ENCODE measurements at places on chromosomes 6 and 20.

- no peak within 1 kb of the TSS for H3K4me3 ChIP-seq
- DNase-seq = no peak
- H3K4me1 ChIP-seq = peaks cover 14% of the 10 kb centered on the region
- no peaks in the 10 kb centered on the region for H3K27me3 ChIP-seq
- no peaks in the 10 kb centered on the region for H3K36me3 ChIP-seq
These were observed at the start of gene OCSTAMP for GRCh38 chr20:46550461-46550860. OCSTAMP (minus strand) TSS chr20:46550654; CDS start chr20:46550560, 94 bp downstream.

DNA sequence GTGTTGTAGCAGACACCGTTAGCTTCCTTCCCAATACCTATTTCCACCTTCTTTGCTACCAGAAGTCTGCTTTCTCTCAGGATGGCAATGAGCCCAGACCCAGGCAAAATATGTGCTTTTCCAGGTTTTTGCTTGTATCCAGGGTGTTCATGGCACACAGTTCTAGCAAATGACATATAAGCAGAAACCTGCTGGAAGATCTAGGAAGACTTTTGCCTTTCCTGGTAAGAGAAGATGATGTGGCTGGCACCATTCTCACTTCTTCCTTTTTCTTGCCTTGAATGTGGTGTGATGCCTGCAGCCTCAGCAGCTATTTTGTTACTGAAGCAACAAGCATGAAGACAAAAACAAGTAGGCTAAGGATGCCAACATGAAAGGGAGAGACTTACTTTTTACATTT, 19.2 kb upstream of the TBC1D22B start:
- no peaks in the 10 kb centered on the region for H3K36me3 ChIP-seq
- H3K4me3 ChIP-seq = no peak overlapping the region
- H3K27me3 ChIP-seq = no peaks in the 10 kb centered on the region
- peaks cover 11% of the 10 kb centered on the region for H3K4me1 ChIP-seq
- no peak for DNase-seq
- no peak overlapping the region for H3K27ac ChIP-seq

DNA sequence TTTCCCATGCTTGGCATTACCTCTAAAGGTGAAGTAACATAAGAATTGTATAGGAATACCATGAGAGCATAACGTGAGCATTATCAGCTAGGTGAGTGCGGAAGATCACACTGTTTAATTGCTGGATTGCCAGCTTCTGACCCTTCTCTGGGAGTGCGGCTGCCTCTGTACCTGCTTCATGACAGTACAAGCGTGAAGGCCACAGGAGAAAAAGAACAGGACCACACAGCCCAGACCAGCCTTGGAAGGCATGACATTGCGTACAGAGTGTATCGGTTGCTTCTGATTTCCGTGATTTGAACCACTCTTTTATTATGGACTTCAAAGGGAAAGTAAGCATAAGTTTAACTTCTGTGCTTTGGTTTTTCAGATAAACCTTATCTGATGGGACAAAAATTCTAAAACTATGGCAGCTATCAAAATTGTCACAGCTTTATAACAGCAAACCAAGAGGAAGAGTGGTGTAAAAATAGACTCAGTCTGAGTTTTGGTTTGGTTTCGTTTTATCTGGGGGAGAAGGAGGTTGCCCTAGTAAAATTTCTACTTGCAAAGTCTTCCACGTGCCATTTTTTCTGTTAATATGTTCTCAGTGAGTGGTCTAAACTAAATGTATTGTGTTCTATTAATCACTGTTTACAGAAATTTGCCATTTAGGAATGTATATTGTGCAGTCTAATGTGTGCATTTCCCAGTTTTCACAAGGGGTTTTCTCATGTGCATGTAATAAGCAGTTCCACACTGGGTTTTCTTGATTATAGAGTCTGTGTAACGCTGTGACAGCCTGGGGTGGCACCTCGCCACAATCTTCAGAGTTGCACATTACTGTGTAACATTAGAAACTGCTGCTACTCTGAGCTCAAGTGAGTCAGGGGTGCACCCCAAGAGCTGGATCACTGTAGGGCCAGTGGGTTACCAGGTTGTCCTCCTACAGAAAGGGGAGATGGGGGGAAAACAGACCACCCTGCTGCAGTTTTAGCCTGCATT, 97.3 kb downstream of the RPP40 start:
- H3K27ac ChIP-seq = no peak overlapping the region
- peaks cover 20% of the 10 kb centered on the region for H3K4me1 ChIP-seq
- H3K36me3 ChIP-seq = peaks cover 1% of the 10 kb centered on the region
- peak overlapping the region; percentile 9 for H3K4me3 ChIP-seq

- H3K4me3 ChIP-seq = no peak overlapping the region
- no peaks in the 10 kb centered on the region for H3K27me3 ChIP-seq
- peaks cover 40% of the 10 kb centered on the region for H3K4me1 ChIP-seq
- no peaks in the 10 kb centered on the region for H3K36me3 ChIP-seq
These were observed 2.0 kb downstream of the AIF1 start for GRCh38 chr6:31617010-31617409.

GRCh38 chr6:83514466-83514865, 2.1 kb downstream of the PRSS35 start:
- no peak overlapping the region for H3K4me3 ChIP-seq
- no peak for DNase-seq
- H3K27ac ChIP-seq = no peak overlapping the region
- no peaks in the 10 kb centered on the region for H3K4me1 ChIP-seq
- no peaks in the 10 kb centered on the region for H3K36me3 ChIP-seq
- H3K27me3 ChIP-seq = no peaks in the 10 kb centered on the region

DNA sequence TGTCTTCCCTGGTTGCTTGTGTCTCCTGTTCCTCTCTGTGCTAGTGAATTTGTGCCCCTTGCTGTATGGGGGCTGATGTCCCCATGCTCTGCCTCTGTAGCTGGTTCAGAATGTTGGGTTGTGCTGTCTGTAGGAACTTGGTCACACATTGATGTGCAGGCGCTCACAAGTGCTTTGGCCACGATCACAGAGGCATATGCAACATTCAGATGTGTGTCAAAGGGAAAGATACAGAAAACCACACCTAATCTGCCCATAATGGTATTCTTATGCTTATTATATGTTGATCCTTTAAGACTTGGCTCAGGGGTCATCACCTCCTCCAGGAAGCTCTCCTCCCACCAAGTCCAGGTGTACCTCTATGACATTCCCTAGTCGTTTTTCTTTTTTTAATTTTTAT, 17.1 kb upstream of the DHX35 start:
- no peaks in the 10 kb centered on the region for H3K27me3 ChIP-seq
- no peaks in the 10 kb centered on the region for H3K4me1 ChIP-seq
- no peak overlapping the region for H3K27ac ChIP-seq
- no peak overlapping the region for H3K4me3 ChIP-seq

GRCh38 chr6:148448369-148449012, 105.9 kb downstream of the SASH1 start:
- no peaks in the 10 kb centered on the region for H3K36me3 ChIP-seq
- H3K4me3 ChIP-seq = no peak overlapping the region
- H3K4me1 ChIP-seq = no peaks in the 10 kb centered on the region
- H3K27me3 ChIP-seq = no peaks in the 10 kb centered on the region
- no peak for DNase-seq

DNA sequence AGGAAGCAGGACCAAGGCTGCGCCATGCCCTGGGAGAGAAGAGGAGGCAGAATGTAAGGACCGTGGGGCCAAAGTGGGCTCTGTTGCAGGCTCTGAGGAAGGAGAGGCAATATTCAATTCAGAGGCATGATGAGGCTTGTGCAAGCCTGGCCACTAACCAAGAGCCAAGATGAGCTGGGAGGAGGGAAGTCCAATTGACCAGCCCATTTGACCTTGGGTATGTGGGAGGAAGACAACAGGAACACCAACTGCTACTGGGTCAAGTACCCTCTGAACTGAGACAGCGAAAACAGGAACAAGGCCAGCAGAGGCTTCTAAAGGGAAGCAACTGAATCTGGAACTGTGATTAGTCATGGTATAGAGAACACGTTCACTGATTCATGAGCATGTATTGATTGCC, 779.6 kb downstream of the MAFB start:
- H3K27me3 ChIP-seq = no peaks in the 10 kb centered on the region
- DNase-seq = no peak
- H3K27ac ChIP-seq = no peak overlapping the region
- H3K4me3 ChIP-seq = no peak overlapping the region
- no peaks in the 10 kb centered on the region for H3K4me1 ChIP-seq
